ENCODE measurements at places on chromosomes 7 and 10.
A peak's percentile ranks its signal among the peaks of the same experiment; 100 is the strongest.

DNA sequence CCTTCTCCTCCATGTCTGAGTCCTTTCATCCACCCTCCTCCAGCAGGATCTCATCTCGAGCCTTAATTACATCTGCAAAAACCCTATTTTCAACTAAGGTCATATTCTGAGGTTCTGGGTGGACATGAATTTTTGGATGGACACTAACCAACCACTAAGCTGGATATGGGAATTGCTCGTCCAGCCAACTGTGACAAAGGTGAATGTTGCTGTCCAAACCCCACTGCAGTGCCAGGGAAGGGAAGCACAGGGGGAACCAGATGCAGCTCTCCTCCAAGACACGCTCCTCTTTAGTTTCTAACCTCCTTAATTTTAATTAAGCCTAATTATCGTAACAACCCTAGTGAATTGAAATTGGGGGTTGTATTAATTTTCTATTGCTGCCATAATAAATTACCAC is 65.1 kb upstream of the EBF3 start:
- DNase-seq: no peak

DNA sequence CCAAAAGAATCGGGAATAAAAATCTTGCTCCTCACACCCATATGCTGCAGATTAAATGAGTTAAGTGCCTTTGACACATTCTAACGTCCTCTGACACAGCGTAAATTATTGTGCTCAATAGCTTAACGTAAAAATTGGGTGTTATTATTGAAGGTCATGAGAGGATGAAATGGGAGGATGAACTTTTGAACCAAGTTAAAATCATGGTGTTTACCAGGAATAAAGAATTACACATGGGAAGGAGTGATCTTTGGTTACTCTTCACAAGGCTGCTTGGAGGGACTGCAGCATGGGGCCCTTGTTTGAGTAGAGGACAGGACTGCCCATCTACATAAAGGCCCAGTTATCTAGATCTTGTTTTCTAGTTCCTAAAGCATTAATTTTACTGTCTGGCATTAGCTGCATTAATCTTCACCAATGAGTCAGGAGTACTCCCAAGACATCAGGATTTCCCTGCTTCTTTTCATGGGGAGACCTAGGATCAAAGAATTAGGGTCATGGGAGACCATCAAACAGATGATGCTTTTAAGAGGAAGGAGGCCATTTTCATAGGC is 84.9 kb upstream of the PRR15 start:
- peak; percentile 95 for DNase-seq

DNA sequence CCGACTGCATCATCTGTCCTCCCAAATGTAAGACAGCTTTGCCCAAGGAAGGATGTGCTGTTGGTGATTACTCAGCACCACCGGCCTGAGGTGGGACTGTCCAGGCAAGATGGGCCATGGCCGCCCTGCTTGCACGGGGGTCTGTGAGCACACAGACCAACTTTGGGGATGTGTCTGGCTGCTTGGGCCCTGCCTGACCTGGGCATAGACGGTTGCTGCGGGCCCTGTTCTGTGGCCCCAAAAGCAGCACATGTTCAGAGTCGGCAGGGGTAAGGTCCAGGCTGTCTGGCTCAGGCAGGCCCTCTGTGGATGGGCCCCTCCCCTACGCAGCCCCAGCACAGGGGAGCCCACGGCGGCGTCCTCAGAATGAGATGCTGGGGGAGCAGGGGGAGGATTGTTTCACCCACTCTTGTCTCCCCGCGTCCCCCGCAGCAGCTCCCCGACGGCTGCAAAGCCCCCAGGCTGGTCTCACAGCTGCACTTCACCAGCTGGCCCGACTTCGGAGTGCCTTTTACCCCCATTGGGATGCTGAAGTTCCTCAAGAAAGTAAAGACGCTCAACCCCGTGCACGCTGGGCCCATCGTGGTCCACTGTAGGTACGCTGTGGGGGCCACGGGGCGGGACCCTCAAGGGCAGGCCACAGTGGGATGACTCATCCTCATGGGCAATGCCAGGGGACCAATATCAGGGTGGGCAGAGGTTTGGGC is 58.4 kb downstream of the MKI67 start:
- DNase-seq: no peak

DNA sequence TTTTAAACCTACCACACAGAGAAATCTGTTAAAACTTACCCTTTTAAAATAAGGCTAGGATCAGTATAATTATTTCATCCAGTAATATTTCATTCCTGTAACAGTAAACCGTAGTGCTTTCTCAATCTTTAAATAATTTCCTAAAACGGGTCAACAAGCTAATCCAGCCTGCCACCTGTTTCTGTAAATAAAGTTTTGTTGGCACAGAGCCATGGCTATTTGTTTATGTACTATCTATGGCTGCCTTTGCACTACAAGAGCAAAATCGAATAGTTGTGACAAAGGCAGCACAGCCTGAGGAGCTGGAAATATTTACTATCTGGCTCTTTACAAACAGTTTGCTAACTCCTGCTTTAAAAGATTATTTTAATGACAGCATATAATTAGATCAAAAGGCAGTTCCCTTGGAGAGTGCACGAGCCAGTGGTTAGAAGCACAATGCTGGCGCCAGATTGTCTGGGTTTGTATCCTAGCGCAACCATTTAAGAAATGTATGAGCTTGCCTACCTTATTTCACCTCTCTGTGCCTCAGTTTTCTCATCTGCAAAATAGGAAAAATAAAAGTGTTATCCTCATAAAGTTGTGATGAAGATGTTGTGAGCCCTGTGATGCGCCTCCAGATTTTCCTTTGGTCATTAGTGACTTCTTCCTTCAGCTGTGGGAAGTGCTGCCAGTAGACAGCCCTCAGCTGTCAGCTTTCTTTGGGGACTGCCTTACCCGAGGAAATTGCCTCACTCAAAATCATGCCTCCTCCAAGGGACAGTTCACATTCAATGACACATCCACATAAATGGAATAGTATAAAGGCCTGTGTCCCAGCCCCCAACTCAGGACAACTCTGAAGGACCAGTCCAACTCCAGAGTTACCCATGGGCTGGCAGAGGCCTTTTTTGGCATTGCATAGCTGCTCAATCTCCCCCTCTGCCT is 11.8 kb upstream of the MIOS start:
- DNase-seq: no peak

DNA sequence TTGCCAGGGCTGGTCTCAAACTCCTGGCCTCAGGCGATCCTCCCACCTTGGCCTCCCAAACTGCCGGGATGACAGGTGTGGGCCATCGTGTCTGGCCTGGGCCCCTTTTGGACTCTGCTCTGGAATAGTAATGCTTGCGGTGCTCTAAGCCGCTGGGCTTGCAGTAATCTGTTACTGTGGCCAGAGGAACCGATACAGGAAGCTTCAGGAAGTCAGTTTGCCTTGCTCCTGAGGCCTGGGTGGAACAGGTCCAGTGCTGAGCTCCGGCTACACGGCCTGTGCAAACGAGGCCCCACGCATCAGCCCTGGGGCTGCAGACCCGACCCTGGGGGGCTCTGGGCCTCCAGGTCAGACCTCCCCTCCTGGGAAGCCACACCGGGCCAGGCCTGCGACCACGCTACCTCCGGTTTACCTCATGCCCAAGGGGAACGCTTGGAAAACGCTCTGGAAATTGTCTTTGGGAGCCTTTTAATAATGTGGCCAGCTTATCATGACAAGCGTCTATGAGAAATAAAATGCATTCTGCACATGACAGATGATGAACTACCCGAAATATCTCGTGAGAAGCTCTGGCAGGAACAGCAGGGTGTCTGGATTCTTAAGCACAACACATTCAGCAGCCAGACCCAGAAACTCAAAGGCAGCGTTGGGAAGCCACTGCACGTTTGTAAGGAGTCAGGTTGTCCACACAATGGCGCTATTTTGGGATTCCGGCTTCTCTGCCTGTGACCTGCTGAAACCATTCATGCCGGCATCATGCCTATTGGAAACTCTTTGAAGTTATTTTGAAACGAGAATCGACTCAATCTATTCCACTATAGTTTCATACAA is 10.1 kb upstream of the ADAP1 start:
- DNase-seq: peak; percentile 88

GRCh38 chr7:7923818-7924217 is 44.8 kb upstream of the GLCCI1 start:
- no peak for DNase-seq

DNA sequence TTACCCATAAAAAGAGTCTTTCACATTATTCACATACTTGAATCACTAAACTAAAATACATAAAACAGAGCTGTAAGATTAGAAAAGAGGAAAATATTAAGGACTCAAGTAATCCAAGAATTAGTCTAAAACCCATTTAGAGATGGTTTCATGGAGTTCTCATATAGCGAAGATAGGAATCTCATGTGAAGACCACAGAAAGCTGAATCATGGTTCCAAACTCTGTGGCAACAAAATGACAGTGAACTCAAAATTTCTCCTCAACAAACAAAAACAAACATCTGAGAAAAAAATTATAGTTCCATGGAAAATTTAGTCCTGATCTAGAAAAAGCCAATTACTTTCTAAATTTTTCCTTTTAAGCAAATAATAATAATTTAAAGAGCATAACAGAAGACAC is 34.6 kb downstream of the BAZ1B start:
- no peak for DNase-seq

DNA sequence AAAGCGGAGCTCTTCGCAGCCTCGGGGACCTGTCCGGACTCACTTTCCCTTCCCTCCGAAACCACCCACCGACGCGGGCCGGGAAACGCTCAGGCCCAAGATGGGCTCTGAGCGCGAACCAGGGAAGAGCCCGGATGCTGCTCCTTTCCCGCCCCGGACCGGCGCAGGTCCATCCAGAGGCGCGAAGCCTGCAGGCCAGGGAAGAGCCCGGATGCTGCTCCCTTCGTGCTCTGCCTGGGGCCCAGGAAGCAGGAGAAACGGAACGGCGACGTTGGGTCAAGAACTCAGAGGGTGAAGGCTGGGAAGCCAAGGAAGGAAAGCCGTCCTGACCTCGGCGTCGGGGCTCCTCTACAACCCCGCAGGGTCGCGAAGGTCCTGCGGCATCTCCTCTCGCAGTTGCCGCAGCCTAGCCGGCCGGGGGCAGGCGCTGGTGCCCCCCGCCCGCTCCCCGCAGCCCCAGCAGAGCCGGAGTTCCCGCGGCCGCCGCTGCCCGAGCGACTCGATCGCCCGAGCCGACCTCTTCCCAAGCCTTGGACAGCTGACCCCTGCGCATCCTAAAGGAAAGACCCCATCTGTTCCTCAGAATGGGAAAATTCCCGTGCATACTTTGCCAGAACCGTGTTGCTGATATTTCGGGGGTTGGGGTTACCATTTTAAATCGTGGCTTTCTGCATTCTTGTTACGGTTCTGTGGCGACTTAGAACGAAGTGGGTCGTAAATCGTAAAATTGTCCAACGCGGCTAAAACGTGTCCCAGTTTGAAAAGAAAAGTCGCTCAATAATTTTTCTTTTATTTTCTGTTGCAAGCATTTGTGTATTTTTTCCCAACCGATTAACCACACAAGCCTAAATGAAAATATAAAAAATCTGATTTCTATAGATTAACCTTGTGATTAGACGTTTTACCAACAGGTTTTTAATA is 7.5 kb downstream of the HOXA1 start:
- DNase-seq: no peak
